WTC11 (cell line): ENCODE measurements at places on chromosomes 4 and X. TPM values are rescaled to one million over a fixed set of nuclear protein-coding genes. Genes with fewer than 3 reads are reported as not detected.

The STATH gene
- not detected in 3 replicates for total RNA-seq

The ANKRD37 gene
- 3.0 to 6.5 TPM (median 5.6 TPM) in 3 replicates for total RNA-seq

The TMEM35A gene
- total RNA-seq, result 3.9 to 4.2 TPM (median 3.9 TPM) in 3 replicates

The BST1 gene
- 1.1 to 1.9 TPM (median 1.4 TPM) in 3 replicates for total RNA-seq

The PLXNB3 gene
- 2.5 to 4.2 TPM (median 2.9 TPM) in 3 replicates for total RNA-seq

The QRFPR gene
- total RNA-seq, result 0.41 to 0.73 TPM (median 0.68 TPM) in 3 replicates

The PDLIM3 gene
- total RNA-seq, result 6.2 to 7.0 TPM (median 6.9 TPM) in 3 replicates

The FAM47A gene
- not detected in 3 replicates for total RNA-seq

The RAB39B gene
- total RNA-seq, result 6.9 to 8.0 TPM (median 7.2 TPM) in 3 replicates

DNA sequence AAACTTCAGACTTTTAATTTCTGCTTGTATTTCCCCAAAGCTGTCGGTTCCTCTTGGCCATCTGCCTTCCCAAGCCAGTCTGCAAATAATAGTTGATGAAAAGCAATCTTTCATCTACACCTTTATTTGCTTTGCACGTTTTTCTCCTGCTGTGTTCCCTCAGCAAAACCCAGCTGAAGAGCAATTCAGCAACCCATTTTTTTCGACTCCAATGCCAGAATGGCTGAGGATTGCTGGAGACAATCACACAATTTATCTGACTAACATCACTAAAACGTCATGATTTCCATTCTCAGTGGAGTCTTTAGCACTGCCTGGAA, 94.3 kb downstream of the GPRIN3 start:
- no peak for DNase-seq

DNA sequence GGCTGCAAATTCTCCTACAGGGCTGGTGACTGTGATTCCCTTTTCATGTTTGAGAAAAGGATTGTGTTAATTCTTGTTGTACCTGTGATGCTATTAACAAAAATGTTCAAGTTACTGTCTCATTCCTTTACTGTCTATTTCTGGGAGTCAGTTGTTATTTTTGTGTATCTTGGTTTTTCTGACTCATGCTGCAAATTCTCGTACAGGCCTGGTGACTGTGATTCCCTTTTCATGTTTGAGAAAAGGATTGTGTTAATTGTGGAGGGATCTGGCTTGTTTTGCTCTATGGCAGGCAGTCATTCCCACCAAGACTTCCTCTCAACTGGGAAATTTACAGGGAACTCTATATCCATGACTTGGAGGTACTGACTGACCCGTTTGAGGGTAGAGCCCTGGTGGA, 693.4 kb upstream of the INTU start:
- DNase-seq, result no peak

DNA sequence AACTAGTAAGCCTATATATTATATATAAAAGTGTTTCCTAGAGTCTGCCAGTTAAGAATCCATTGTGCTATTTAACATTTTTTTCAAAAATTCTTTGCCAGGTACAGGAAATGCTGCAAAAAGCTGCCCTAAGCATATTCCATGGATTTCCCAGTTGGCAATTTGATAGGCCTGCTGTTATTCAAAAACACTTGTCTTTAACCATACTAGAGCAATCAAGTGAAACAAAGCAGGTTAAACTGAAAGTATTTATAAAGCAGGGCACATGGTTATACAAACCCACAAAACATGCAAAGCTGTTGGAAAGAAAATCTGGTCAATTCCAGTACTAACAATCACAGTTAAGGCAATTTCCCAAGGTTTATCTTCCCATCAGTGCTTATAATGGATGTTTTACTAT, 159.9 kb downstream of the UNC5C start:
- DNase-seq, result no peak

DNA sequence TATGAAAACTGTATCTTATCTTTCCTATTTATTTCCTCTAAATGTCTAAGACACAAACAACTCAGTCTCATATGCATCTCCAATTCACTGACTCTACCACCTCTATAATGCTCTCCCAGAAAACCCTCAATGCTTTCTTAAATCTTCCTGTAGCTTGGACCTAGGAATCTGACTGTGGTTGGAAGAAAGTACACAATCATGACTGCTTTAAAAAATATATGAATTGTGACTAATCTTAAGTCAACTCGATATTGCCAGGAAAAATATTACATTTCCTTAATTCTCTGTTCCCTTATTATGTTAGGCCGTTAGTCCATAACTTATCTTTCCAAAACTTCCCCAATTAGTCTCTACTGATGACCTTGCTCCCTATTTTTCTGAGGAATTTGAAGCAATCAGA, 87.0 kb downstream of the SPCS3 start:
- DNase-seq, result no peak

GRCh38 chr4:7783541-7783940, 156.1 kb downstream of the AFAP1 start:
- no peak for DNase-seq

GRCh38 chr4:130563889-130564418, 1468.0 kb downstream of the C4orf33 start:
- DNase-seq, result no peak

DNA sequence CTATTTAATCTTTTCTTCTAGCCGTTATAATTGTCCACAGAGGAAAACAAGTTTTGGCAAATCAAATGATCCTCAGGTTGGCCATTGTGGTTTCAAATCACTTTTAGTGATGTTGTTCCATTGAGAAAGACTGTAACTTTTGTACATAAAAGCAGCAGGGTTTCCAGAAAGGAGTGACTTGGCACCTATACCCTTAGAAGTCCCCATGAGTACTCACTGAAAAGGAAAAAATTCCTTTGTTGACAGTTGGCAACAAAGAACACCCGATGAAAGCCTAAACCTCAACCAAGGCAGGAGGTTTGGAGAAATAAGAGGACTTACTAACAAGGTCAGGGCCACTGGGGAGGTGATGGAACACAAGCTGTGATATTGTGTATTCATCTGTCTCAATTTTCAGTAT, 474.4 kb downstream of the RAPGEF2 start:
- DNase-seq, result no peak

GRCh38 chrX:103793545-103793940, 16.9 kb downstream of the PLP1 start:
- no peak for DNase-seq

DNA sequence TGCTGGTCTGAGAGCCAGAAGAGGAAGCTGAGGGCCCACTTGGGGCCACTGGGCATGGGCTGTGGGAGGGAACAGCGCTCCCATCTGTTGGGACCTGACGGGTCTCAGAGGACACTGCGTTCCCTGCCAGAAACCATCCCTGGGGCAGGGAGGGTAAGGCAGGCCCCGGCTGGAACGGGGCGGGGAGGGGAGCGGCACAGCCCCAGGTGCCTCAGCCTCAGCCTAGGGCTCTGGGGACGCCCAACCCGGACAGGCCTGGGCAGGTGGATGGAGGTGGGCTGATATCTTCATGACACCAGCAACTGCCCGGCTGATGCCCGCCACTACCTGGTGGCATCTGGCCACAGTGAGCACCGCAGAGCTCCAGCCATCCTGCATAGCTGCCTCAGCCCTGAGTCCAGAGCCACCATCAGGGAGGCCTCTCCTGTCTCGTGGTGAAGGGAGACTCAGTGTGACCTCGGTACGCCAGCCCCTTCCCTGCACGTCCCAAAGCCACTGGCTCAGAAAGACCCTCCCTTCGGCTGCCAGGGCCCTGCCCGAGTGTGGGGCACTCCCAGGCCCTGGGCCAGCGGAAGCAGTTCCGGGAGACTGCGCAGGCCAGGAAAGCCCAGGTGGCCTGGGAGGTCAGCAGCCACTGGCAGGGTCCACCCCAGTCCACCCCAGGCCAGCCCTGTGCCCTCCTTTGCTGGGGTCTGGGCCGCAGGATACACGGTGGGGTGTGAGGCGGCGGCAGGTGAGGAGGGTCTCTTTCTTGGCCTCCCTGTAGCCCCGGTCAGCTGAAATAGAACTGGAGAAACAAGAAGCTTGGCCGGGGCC, 34.6 kb upstream of the FGFR3 start:
- no peak for DNase-seq

DNA sequence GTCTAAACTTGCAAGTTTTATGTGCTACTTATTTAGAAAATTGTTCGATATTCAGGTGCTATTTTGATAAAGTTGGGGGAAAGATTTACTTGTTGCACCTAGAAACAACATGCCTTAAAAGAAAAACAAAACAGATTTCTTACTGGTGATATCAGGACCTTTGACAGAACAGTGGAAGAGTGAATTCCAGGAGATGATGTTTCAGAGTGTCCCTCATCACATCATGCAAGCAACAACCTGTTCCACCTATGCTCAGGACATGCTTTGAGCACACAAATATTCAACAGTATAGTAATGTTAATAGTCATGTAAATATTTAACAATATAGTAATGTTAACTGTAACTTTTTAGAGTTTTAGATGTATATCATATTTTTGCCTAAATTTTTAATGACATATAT, 23.9 kb upstream of the RNF128 start:
- no peak for DNase-seq

DNA sequence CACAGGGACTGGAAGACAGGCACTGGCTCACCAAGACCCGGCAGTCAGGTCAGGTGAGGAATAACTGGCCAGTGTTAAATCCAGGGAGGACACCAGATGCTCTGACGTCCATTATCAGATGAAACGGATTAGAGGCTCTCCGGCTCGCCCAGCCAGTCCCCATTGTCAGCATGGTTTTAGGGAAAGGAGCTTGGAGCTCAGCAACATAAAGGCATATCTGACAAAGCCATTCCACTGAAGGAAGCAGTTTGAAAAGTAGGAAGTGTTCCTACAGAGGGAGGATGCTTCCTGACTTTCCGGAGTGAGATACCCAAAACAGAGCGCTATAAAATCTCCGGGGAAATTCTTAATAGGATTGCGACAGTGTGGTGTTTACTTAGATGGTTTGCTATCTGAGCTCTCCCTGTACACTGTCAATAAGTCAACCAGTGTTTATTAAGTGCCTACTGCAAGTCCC, 14.8 kb downstream of the NDNF start:
- DNase-seq, result no peak

DNA sequence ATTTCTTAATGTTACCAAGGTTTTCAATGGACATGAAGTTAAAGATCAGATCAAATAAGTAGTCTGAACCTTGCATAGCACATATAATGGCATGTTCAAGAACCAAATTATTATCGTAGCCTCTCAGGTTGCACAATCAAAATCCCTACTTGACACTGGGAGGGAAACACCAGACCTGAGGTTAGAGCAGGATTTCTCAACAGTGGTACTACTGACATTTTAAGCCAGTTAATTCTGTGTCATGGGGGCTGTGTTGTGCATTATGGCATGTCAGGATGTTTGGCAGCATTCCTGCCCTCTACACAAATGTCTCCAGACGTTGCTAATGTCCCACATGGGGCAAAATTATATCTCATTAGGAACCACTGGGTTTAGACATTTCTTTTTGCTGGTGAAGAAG, 20.8 kb downstream of the RLIM start:
- DNase-seq, result no peak

GRCh38 chr4:139858436-139859205, 193.0 kb downstream of the MGST2 start:
- no peak for DNase-seq

- peak; percentile 7 for DNase-seq
Measured at GRCh38 chr4:6916587-6917460, 7.2 kb downstream of the TBC1D14 start.

DNA sequence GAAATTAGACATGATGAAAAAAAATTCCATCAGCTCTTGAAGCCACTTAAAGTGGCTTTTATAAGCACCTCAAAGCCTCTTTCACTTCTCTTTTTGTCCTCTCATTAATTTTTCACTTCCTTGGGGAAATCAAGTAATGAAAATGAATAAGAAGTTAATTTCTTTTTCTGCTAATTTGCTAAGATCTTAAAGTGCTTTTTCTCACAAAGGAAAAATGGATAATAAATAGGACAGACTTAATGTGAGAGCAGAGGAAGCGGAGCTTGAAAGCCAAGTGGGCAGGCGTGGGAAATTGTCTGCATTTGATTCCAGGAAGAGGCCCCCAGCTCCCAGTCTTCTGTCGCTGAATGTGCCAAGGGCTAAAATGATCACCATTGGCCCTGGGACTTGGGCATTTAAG, 28.6 kb downstream of the CDS1 start:
- no peak for DNase-seq

- no peak for DNase-seq
Measured at GRCh38 chr4:48216563-48216962, 53.1 kb downstream of the TEC start.

- no peak for DNase-seq
Measured at GRCh38 chrX:147875866-147876596, 35.7 kb upstream of the FMR1 start.

DNA sequence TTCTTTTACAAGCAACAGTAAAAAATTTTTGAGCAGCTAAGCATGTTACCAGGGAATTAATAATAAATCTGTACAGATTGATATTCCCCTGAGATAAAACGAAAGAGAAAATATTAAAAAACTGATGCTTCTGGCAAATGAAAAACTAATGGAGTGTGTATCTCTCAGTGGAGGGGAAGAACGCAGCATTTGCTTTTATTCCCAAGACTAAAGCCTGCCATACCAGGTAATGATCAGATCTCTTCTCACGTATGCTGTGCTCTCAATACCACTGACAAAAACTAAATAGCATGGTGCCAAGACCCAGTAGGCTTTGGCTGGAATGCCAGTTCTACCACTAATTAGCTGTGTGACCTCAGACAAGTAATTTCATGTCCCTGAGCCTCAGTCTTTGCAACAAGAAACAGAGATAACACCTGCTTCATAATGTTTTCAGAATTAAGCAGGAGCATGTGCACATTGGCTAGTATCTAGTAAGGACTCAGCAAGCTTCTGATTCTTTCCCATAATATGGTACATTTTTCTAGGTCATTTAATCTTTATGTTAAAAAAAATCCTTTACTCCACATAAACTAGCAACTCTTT, 179.6 kb downstream of the CENPC start:
- no peak for DNase-seq

DNA sequence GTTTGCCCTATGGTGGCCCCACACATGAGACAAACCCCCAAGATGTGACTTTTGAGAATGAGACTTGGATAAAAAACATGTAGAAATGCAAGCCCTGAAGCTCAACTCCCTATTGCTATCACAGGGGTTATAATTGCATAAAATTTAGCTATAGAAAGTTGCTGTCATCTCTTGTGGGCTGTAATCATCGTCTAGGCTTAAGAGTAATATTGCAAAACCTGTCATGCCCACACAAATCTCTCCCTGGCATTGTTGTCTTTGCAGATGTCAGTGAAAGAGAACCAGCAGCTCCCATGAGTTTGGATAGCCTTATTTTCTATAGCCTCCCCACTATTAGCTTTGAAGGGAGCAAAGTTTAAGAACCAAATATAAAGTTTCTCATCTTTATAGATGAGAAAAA, 14.6 kb downstream of the ALB start:
- DNase-seq, result no peak

DNA sequence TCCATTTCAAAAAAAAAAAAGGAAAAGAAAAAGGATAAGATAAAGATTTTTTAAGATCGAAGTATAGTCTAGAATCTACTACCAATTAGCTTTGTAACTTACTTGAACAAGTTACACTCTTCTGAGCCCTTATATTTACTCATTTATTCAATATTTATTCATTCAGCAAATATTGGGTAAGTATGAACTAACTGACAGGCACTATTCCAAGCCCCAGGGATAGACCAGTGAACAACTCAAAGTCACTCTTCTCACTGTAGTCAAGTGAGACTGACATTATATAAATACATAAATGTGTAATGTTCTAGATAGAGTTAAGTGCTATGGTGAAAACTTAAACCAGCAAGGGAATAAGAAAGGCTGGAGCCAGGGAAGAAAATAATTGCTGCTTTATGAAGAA, 131.6 kb downstream of the ARHGAP24 start:
- no peak for DNase-seq
